ENCODE measurements at places on chromosomes 5 and 9.

- DNase-seq = no peak
Observed at GRCh38 chr9:111975709-111976108, 79.1 kb downstream of the UGCG start.

DNA sequence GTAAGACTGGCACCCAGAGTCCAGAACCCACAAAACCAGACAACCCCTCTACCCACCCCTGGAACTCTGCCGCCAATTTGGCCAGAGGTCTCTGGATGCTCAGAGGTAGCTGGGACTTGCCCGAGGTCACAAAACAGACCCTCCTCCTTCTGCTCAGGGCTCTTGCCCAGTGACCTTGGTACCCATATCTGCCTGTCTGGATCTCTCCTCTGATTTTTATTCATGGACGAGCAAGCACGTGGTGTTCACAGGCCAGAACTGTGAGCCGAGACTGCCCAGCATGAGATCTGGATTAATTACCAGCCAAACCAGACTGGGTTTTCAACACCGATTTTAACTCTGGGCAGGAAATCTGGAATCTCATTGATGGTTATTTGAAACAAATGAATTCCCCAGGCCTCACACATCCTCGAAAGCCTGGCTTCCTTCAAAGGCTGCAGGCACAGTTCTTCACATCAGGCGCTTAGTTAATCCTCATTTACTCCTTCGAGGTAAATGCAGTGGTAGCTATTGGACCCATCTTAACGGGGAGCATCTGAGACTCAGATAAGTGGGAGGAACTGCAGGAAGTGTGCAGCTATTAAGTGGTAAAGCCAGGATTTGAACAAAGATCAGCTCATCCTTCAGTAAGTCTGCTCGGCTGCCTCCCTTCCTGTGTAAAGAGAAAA is 21.4 kb downstream of the COL27A1 start:
- DNase-seq = no peak

GRCh38 chr9:72038408-72038807 is 22.0 kb downstream of the C9orf57 start:
- peak; percentile 98 for DNase-seq

DNA sequence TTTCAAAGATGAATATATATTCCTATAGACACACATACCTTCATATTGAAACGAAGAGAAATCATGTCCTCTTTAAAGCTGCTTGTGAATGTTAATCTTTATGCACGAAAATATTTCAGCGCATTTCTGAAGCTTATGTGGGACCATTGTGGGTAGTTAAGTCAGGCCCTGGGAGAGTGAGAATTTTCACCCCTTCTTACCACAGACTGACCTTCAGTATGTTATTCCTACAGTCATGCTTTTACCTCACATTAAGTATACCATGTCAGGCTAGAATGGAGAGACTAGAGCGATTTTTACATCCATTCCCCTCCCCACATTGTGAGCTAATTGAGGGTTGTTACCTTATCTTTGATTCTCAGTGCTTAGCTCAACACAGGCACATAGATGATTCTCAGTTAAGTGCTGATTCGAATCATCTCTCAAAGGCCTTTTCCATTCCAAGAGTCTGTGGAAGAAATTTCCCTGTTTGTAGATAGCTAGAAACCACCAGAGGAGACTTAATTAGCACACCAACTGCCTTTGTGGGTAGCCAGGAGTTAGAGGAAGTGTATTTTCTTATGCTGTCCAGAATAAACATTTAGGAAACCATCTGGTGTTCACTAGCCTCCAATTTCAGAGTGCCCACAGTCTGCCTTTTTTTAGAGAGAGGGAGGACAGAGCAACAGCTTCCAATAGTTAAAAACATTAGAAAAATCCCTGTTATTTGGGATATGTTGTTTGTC is 110.5 kb downstream of the MEGF10 start:
- no peak for DNase-seq

DNA sequence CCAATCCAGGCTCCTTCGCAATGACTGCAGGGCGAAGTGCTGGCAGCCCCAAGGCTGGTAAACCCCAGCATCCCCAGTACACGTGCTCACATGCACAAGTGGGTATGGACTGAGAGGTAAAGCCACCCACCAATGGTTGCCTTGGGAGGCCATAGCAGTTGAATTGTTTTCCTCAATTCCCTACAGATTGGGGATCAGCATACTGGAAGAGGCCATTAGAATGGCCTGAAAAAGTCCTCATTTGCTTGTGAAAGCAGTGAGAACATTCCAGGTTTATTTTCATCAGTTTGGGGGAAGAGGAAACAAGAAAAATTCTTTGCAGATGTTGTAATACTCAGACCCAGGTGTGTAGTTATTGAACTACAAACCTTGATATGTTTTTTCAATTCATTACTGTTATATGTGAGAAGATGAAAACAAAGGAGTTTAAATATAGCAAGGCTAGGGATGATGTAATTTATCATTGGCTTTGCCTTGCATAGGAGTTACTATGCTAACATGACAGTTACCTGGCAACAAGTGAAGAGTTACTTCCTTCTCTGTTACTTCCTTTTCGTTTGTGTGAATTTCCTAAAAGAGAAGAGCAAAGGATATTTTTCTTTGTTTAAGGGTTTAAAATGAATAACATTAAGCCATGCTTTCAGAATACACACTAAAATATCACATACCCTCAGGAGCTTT is 36.4 kb downstream of the MTMR12 start:
- DNase-seq = no peak

GRCh38 chr5:128053291-128053954 is 30.1 kb upstream of the SLC12A2 start:
- no peak for DNase-seq

- DNase-seq = no peak
Observed at GRCh38 chr9:131752231-131752884, 12.5 kb upstream of the RAPGEF1 start.

- no peak for DNase-seq
Observed at GRCh38 chr9:88872192-88872946, 118.9 kb upstream of the S1PR3 start.

GRCh38 chr9:37540634-37541033 is 35.5 kb downstream of the FBXO10 start:
- no peak for DNase-seq

GRCh38 chr9:115808108-115808507 is 345.5 kb upstream of the PAPPA start:
- no peak for DNase-seq

DNA sequence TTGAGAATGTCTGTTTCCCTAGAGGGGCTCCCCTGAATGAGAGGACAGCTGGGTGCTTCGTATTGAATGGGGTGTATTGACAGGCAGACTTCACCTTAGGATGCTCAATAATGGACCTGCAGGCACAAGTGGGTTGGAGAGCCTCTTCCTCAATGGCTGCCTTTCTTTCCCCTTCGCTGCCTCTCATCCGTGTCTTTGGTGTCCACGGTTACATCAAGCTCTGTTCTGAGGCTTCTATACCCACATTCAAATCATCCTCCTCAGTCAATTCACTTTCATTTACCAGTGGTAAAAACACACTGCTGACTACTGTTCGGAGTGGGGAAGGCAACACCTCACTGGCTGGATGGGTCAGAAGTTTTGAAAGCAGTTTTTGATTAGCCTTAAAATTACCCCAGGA is 20.6 kb downstream of the LIX1 start:
- peak; percentile 7 for DNase-seq

DNA sequence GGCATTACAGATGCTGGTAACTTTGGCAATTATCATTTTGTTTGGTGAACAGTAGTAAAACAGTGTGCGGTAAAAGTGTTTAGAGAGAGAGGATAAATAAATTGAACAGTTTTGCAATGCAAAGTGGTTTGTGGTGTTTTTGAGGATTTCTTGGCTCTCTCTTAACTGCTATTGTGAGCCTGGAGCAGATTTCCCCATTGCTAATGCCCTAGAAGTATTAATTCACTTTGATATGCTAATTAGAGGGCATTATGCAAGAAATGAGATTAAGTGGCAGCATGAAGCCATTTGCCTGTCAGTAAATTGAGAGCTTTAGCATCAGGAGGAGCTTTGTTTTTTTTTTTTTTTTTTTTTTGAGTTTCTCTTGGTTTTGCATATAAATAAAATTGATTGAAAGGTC is 8.2 kb downstream of the PBX3 start:
- DNase-seq = no peak

DNA sequence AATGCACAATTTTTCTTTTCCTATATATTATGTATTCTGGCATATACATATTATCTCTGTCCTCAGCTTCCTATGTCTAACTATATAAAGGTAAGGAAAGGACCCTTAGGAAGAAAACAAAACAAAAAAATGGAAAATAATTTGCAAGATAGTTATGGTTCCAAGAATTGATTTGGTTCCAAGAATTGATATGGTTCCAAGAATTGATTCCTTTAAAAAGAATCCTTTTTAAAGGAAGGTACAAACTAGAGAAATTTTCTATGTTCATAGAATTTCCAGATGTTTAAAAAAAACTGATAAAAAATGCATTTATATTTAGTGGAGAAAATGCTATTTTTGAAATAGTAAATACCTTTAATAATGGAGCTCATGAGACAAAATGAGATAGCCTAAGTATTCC is 12.1 kb downstream of the LYRM7 start:
- DNase-seq = no peak

GRCh38 chr5:40755093-40755406 is 711 bp downstream of the TTC33 start:
- DNase-seq = peak; percentile 61

- DNase-seq = peak; percentile 3
Observed at GRCh38 chr5:157475432-157475831, 15.4 kb downstream of the NIPAL4 start.

- DNase-seq = no peak
Observed at GRCh38 chr9:124684169-124684568, 86.9 kb downstream of the NR6A1 start.

GRCh38 chr5:123800640-123801039 is 288.7 kb downstream of the CSNK1G3 start:
- no peak for DNase-seq

GRCh38 chr5:61809651-61810050 is 477.6 kb downstream of the ZSWIM6 start:
- DNase-seq = peak; percentile 55

- no peak for DNase-seq
Observed at GRCh38 chr9:106934442-106935238, 71.7 kb downstream of the ZNF462 start.

- DNase-seq = no peak
Observed at GRCh38 chr9:70488098-70488792, 73.8 kb upstream of the KLF9 start.

GRCh38 chr9:80651044-80651443 is 1038.3 kb downstream of the TLE1 start:
- DNase-seq = no peak

DNA sequence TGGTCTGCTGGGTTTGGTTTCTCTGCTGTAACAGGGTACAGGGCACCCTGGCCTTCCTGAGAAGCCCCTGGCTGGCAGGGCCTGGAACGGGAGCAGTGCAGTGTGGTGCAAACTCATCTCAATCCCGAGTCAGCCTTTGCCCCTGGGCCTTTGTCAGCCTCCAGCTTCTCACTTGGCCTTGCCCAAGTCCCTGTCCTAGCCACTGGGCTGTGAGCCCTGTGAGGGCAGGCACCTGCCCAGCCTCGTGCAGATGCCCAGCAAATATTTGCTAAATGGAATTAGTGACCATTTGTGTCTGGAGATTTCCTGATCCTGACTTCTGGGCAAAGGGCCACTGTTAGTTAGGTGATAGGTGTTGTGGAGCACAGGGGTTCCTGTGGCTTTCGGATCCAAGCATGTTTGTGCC is 13.0 kb downstream of the RGS3 start:
- DNase-seq = no peak

DNA sequence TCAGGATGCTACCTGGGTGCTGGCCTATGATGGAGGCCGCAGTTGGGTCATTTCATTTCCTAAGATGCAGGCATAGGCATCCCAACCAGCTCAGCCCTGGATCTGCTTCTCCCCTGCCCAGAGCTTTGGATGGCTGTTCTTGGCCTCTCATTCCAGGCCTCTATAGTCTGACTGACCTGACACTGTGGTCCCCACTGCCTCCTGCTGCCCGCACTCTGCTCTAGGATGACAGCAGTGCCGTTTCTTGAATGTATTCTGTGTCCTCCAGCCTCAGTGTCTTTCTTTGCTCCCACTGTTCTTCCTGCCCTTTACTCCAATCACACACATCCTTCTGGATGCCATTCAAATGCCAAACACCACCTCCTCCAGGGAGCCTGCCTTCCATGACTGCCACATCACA is 235.7 kb downstream of the HSPA4 start:
- DNase-seq = no peak

DNA sequence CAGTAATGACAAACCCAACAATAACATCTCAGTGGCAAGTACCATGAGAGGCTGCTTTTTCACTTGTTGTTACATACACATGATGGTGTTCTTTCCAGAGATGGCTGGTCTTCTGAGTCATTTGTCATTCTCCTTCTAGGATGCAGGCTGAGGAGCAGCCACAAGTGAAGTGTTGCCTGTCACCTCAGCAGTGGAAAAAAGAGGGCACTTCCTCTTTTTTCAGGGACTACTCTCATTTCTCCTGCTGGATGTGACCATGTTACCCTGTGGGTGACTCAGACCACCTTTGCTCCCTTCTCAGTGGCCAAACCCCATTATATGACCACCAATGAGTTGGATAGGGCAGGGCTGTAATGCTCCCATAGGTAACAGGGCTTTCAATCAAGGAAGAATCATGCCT is 587.0 kb upstream of the ADAMTS16 start:
- no peak for DNase-seq

GRCh38 chr5:141695627-141696215 is 13.7 kb upstream of the ARAP3 start:
- DNase-seq = peak; percentile 77

GRCh38 chr5:138448481-138449398 is 9.9 kb downstream of the REEP2 start:
- DNase-seq = peak; percentile 80

DNA sequence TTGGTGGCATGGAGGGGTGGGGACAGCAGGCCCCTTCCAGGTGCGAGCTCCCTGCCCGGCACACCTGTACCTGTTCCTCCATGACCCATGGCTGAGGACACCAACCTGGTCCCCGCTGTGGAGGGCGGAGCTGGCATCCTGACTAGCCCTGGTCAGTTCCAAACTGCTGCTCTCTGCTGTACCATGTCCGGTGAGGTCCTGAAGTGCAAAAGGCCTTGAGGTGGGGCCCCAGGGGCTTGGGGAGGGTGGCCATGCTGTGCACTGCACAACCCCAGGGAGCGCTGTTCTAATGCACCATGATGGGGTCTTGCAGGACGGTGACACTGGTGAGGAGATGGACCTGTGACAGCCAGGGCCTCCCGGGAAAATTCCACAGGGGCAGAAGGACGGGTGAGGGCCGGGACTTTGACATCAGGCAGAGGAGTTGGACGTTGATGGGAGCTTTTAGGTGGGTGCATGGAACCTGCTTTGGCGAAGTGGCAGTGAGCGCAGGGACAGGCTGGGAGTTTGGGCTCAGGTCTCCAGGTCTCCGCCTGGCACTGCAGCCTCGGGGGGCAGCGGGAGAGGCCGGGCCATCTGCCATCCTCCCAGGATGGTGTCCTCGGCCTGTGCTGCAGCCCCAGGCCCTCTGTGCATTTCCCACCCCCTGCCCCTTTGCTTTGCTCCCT is 38.9 kb downstream of the COL5A1 start:
- DNase-seq = no peak

DNA sequence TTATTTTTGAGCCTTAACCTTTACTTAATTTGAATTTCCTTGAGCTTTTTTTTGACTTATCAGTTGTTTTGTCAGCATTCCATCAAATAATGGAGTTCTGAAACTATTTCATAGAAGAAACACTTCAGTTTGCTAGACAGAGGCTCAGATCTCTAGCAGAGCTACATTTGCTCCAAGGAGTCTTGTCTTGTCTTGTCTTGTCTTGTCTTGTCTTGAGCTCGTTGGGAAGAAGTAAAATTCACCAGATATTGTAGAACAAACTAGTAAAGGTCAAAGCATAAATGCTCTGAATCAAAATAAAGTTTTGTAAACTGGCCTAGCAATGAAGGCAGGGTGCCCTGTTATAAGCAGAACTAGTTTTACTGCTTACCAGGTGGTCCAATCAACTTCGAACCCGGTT is 33.5 kb downstream of the RAB24 start:
- no peak for DNase-seq

- no peak for DNase-seq
Observed at GRCh38 chr9:4936823-4937222, 48.2 kb upstream of the JAK2 start.
